DND-41 (cell line): ENCODE measurements at places on chromosomes 4 and X.

DNA sequence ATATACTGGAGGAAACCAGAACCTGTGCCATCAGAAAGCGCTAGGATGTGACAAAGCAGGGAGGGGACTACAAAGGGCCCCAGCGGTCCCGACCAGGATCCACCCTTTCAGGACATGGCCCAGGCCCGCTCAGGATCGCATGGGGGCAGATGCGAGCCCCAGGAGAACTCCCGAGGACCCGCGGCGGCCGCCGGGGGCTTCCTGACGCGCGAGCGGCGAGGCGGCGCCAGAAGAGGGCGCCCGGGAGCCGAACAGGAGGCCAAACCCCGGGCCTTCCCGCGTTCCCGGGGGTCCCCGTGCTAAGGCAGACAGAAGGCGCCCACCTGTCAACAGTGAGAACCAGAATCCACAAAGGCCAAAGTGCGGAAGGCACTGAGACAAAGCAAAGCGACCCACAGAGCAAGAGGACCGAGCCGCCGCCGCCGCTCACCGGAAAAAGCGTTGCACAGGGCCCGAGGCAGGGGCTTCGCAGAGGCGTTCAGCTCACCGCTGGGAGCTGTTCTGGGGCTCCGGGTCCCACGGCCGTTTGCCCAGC is 7.3 kb upstream of the OPN1LW start:
- DNase-seq = peak; percentile 76

GRCh38 chr4:155684892-155685541 is 18.4 kb downstream of the GUCY1A1 start:
- no peak for DNase-seq

- DNase-seq = no peak
Measured at GRCh38 chr4:124685851-124686250, 26.7 kb downstream of the ANKRD50 start.

- DNase-seq = no peak
Measured at GRCh38 chrX:69082753-69083150, 82.5 kb downstream of the PJA1 start.

DNA sequence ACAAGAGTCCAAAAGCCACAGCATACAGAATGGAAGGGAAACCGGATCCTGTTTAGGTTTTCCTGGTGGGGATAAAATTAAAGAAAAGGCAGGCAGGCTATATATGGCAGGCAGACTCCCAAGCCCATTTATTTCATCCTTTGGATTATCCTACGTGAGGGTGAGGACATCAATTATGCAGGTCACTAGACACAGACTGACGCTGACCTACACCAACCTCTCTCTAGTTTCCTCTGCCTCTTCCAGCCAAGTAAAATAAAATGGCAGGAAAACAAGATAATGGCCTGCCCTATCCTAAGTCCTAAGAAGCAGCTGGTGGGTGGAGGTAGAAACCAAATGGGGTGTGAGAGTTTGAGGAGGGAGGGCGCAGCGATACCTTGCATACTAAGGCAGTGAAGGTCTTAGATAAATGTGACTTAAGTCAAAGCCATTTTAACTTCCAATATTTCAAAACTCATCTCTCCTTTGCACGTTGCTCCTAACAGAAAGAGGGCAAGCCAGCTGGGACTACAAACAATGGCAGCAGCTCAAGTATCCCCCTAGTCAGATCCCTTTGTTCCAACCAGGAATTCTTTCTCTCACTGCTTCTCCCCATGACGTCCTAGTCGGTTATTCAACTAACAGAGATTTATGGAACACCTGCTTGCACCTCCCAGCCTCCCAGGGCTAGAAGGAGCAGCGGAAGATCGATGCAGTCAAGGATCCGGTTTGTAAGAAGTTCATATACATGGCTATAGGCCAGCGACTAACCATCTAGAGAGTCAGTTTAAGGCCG is 72.8 kb downstream of the IRF2 start:
- DNase-seq = no peak

GRCh38 chr4:1813915-1814314 is 20.8 kb downstream of the FGFR3 start:
- peak; percentile 26 for DNase-seq

DNA sequence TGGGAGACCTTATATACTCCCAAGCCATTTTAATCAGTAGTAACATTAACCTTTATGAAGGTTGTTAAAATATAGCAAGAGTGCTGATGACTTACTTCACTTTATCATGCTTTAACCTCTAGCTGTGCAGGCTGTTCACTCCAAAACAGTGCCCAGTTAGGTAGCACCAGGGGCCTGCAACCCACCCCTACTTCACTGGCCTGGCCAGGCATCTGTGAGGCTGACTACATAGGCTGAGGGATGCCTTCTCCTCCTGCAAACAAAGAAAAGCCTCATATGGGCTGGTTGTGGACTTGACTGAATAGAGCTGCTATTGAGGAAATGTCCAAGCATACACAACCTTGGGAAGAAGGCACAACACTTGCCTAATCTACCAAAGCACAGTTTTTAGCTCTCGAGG is 172.8 kb downstream of the SHROOM3 start:
- no peak for DNase-seq

- DNase-seq = peak; percentile 49
Measured at GRCh38 chrX:136779346-136779781, 1.4 kb downstream of the ARHGEF6 start.

- no peak for DNase-seq
Measured at GRCh38 chrX:7294483-7294882, 146.5 kb upstream of the PUDP start.

GRCh38 chrX:137166591-137166990 is 132.8 kb upstream of the GPR101 start:
- DNase-seq = peak; percentile 23

DNA sequence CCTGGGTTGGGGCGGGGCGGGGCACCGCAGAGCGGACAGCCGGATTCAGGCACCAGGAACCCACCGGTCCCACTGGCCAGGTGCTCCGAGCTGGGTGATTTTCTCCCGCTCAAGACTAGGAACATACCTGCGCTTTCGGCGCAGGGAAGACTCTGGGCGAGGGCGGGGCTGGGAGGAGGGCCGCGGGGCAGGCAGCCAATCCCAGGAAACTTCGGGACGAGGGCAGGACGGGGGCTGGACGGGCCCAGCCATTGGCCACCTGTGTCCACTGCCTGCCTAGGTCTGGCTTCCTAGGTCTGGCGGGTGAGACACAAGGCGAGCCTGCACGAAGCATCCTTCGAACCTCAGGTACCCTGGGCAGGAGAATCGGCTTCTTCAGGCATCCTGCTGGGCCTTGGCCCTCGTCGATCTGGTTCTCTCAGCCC is 274 bp upstream of the ERVMER34-1 start:
- DNase-seq = no peak

- no peak for DNase-seq
Measured at GRCh38 chrX:19832191-19832965, 55.0 kb downstream of the SH3KBP1 start.
